ENCODE measurements at places on chromosomes 16 and 17.
A peak's percentile ranks its signal among the peaks of the same experiment; 100 is the strongest.

- peak; percentile 57 for DNase-seq
Measured at GRCh38 chr17:49434821-49435670, 20.4 kb upstream of the PHB1 start.

- DNase-seq: no peak
Measured at GRCh38 chr16:81967358-81967757, 43.9 kb downstream of the SDR42E1 start.

GRCh38 chr16:56855946-56856345 is 9.1 kb upstream of the SLC12A3 start:
- no peak for DNase-seq

DNA sequence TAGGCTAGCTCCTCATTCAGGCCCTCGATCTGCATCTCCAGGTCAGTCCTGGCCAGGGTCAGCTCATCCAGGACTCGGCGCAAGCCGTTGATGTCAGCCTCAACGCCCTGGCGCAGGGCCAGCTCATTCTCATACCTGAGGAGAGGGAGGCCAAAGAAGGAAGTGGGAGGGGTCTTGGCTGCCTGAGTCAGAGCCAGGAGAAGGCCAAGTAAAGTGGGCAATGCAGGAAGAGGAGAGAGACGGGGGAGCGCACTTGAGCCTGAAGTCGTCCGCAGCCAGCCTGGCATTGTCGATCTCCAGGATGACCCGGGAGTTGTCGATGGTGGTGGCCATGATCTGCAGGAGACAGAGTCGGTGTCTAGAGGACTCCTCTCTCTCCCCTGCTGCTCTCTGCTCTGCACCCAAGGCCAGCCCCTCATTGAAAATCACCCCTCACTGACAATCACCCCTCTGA is 1.8 kb downstream of the KRT15 start:
- DNase-seq: no peak

DNA sequence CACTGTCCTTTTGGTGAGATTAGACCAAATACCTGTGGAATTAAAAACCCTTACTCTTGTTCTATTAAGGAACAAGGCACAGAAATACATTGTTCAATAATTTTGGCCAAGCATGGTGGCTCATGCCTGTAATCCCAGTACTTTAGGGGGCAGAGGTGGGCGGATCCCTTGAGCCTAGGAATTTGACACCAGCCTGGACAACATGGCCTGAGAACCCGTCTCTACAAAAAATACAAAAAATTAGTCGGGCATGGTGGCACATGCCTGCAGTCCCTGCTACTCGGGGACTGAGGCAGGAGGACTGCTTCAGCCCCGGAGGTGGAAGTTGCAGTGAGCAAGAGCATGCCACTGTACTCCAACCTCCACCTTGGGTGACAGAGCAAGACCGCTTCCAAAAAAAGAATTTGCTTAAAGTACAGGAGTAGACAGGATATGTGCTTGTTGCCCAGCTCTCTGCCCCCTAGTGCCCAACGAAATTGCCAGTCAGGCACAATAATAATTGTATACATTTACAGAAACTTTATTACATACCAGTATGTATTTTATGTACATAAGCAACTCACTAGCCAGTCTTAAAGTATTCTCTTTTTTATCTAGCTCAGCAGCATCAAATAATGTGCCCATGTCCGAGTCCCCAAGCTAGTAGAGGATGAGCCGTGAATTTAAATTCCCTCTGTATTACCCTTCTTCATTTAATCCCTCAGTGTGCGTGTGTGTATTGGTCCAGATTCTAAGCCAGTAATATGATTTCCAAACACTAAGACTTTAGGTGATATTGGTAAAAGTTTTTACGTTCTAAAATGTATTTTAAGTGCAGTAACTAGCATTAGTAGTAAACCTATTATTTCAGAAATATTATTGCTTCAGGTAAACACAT is 1.4 kb downstream of the THUMPD1 start:
- DNase-seq: peak; percentile 12

DNA sequence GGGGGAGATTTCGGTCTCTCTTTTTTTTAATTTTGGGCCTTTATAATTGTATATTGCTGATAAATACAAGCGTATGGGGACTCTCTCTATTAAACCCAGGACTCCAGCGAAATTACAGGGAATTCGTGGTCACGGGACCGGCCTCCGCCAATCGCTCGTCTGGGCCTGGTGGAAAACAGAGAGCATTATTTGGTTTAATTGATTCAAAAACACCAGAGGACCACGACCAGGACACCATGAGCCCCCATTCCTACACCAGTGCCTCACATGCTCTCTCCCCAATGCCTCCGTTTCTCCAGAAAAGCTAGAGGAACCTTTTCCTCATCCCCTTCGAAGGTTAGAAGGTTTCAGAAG is at the start of gene HOXB2:
Gene HOXB2 (minus strand): TSS at position 88 of the 354 bp plus-strand sequence. CDS start 198 bp downstream, outside the sequence.
- DNase-seq: no peak

DNA sequence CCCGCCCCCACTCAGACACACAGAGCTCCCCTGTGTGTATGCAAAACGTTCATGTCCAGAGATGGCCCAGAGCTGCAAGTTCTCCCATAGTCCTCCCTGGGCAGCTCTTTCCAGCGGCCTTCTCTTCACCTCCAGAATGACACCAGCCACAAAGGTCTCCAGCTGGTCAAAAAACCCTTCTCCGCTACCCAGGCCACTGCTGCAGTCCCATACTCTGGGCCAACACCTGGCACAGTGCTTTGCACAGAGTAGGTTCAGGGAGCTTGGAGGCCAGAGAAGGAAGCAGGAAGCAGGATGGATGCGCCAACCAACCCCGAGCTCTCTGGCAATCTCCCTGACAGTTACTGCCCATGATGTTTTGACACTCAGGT is 1.1 kb upstream of the STAT5B start:
- DNase-seq: no peak

- DNase-seq: no peak
Measured at GRCh38 chr17:77503916-77504651, 363.3 kb downstream of the SEC14L1 start.

DNA sequence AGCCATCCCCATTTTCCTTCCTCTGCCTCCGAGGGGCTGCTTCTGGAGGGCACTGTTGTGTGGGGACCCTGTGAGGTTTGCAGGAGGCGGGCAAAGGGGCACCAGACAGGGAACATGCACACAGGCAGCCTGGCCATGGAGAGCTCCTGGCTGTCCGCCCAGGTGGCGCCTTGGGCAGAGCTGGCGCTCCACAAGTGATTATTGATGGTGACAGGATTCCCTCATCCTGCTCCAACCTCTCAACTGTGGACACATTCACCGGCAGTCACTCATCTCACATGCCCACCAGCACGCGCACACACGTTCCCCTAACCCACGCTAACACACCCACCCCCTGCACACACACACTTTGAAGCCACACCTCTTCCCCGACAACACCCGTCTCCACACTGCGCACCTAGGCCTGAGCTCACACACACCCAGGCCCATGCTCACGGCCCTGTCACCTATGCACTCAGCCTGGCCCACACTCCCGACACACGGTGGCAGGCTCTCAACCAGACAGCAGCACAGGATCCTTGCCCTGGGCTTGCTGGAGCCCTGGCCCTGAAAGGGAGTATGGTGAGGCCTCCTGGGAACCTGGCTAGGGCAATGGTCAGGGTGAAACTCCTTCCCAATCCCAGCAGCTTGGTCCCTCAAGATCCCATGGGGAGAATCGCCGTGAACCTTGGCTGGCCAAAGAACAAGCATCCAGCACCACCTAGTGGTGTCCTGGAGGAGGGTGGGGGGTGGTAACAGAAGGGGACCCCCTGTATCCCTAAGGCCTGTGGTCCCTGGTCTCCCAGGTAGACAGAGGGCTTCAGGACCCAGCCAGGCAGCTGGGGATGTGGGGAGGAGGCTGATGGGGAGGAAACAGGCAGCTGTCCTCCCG is 3.6 kb downstream of the PNMT start:
- peak; percentile 37 for DNase-seq

GRCh38 chr17:32157225-32157624 is 14.9 kb downstream of the RHOT1 start:
- peak; percentile 79 for DNase-seq

DNA sequence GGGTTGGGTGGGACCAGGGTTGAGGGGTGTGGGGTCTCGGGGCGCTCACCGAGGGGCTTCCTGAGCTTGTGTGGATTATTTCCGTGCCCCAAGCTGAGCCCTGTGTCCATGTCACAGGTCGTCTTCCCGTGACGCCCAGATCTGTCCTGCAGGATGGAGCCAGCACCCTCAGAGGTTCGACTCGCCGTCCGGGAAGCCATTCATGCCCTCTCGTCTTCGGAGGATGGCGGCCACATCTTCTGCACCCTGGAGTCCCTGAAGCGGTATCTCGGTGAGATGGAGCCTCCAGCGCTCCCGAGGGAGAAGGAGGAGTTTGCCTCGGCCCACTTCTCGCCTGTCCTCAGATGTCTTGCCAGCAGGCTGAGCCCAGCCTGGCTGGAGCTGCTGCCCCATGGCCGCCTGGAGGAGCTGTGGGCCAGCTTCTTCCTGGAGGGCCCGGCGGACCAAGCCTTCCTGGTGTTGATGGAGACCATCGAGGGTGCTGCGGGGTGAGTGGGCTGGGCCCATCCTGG is 1.0 kb downstream of the TELO2 start:
- DNase-seq: peak; percentile 81

Data from fibroblast of mammary gland (primary cell).